ENCODE measurements at places on chromosomes 2 and 18.

DNA sequence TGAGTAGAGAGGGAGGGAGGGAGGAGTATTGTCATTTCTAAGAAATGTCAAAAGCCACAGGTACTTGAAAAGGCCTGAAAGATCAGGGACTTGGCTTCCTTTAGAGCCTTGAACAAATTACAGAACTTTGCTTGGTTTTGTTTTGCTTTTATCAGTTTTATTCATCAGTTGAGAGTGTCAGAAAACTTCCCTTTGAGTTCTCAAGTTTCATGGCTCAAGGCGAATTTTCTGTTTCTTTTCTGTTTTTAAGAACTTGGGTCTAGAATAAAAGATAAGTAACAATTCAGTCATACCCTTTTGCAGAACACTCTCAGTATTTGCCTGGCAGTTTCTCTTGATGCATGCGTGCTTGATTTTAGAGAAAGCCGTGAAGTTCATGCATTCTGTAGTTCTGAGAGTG lies 531.9 kb downstream of the PARD3B start:
- no peak for DNase-seq
- H3K27ac ChIP-seq: no peak overlapping the region
- no peaks in the 10 kb centered on the region for H3K36me3 ChIP-seq
- no peaks in the 10 kb centered on the region for H3K27me3 ChIP-seq

DNA sequence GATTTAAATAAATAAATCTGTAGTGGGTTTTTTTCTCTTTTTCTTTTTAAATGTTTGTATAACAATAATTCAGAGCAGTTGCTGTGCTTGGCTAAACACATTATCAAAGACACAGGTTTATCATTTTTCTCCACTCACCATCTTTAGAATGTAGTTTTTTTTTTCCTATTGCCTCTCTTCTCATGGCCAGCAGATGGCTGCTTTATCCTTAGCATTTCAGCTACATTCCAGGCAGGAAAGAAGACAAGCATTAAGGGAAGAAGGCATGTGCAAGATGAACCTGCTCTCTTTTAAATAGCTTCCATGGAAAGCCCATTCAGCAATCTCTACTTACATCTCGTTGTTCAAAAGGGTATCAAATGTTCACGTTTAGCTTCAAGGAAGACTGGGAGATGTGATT lies 42.6 kb downstream of the ARHGAP15 start:
- H3K27me3 ChIP-seq: no peaks in the 10 kb centered on the region
- H3K4me1 ChIP-seq: no peaks in the 10 kb centered on the region
- H3K36me3 ChIP-seq: no peaks in the 10 kb centered on the region
- peak; percentile 24 for DNase-seq
- H3K27ac ChIP-seq: no peak overlapping the region

GRCh38 chr2:12164689-12165088 lies 418.3 kb downstream of the LPIN1 start:
- H3K36me3 ChIP-seq: no peaks in the 10 kb centered on the region
- no peak overlapping the region for H3K4me3 ChIP-seq
- H3K4me1 ChIP-seq: peaks cover 2% of the 10 kb centered on the region
- DNase-seq: no peak

DNA sequence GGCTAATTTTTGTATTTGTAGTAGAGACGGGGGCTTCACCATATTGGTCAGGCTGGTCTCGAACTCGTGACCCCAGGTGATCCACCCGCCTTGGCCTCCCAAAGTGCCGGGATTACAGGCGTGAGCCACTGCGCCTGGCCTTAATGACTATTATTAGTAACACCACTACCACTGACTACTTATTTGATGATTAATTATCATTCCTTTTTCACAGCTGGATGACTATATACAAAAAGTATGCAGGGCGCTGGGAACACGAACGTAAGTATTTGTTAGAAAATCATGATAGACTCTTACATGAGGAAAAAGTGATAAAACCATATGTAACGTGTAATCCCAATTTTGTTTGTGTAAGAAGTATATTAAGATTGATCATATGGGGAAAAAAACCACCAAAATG lies 21.6 kb downstream of the DARS1 start:
- peaks cover 4% of the 10 kb centered on the region for H3K4me1 ChIP-seq
- peak; percentile 72 for DNase-seq
- H3K27me3 ChIP-seq: no peaks in the 10 kb centered on the region
- H3K36me3 ChIP-seq: peaks cover 28% of the 10 kb centered on the region

DNA sequence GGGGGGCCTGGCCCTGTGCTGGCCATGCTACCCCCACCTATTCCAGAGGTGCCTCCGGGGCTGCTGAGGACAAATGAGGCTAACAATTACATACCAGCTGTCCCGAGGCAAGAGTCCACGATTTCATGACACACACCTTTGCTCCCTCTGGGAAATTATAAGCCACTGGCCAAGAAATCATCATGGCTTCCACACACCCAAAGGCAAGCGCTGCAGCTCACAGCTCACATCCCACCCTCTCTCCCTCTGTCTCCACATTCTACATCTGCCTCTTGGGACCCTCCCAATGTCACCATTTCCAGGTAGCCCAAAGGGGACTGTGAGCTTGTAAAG lies 134.4 kb downstream of the HDAC4 start:
- no peak overlapping the region for H3K27ac ChIP-seq
- H3K36me3 ChIP-seq: no peaks in the 10 kb centered on the region
- no peak for DNase-seq
- no peaks in the 10 kb centered on the region for H3K27me3 ChIP-seq

DNA sequence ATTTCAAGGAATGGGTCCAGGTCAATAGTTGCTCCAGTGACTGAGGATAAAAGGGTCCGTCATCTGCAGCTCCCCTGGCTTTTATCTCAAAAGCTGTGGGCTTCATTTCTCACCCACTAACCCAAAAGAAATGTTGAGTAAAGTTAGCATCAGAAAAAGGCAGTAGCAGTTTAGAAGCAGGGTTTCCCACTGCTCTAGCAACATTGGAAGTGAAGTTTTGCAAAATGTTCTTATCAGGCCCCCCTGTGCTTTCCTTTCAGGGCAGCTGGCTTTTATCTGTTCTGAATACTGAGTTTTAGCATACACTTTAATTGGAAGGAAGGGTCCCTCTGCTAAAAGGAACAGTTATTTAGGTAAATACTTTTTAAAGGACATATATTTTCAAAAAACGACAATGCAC lies 296.2 kb upstream of the RAB12 start:
- peaks cover 9% of the 10 kb centered on the region for H3K36me3 ChIP-seq
- no peak overlapping the region for H3K4me3 ChIP-seq
- no peaks in the 10 kb centered on the region for H3K4me1 ChIP-seq
- DNase-seq: no peak
- H3K27ac ChIP-seq: no peak overlapping the region

DNA sequence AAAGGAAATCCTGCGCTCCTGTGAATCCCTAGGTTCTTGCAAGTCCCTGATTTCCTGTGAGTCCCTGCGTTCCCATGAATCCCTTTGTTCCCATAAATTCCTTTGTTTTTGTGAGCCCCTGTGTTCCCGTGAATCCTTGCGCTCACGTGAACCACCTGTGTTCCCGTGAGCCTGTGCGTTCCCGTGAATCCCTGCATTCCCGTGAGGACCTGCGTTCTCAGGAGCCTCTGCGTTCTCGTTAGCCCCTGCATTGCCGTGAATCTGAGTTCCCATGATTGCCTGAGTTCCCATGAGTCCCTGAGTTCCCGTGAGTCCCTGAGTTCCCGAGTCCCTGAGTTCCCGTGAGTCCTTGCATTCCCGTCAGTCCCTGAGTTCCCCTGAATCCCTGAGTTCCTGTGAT lies 71.5 kb downstream of the SNTG2 start:
- no peaks in the 10 kb centered on the region for H3K36me3 ChIP-seq
- peaks cover 4% of the 10 kb centered on the region for H3K27me3 ChIP-seq
- DNase-seq: no peak
- no peak overlapping the region for H3K4me3 ChIP-seq
- no peak overlapping the region for H3K27ac ChIP-seq

DNA sequence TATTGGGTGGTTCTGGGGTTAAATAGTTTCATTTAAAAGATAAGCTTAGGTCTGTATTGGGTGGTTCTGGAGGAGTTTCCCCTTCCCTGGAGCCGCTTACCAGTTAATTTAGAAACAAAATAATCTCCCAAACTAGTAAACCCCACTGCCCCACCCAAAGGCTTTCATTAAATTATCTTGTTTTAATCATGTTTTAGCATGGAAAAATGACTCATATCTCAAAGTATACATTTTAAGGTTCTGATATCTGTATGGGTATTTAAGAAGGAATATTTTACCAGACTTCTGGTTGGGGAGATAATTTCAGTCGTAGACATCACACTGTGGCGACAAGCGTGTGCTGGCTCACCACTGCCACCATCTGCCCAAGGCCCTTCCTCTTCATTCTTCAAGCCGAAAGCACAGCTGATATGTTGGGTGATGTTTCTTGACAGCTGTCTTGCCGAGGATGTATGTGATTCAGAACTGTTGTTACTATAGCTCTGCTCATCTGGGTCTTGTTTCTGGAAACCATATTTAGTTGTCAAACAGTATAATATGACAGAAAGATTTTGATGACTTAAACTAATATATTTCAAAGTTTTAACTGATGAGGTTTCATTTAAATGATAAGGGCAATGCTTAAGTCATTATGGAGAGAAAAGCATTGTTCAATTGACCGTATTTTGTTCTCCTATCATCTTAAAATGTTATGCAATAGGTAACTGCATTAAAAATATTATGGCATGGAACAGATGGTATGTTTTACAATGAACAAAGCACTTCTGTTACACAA lies 5.1 kb downstream of the FIGLA start:
- no peak overlapping the region for H3K4me3 ChIP-seq
- no peak overlapping the region for H3K27ac ChIP-seq
- H3K36me3 ChIP-seq: no peaks in the 10 kb centered on the region

- no peak overlapping the region for H3K27ac ChIP-seq
- H3K4me3 ChIP-seq: no peak overlapping the region
- DNase-seq: peak; percentile 66
- no peaks in the 10 kb centered on the region for H3K27me3 ChIP-seq
- H3K36me3 ChIP-seq: peaks cover 17% of the 10 kb centered on the region
Measured at GRCh38 chr2:237096911-237097310, 11.2 kb downstream of the COPS8 start.

DNA sequence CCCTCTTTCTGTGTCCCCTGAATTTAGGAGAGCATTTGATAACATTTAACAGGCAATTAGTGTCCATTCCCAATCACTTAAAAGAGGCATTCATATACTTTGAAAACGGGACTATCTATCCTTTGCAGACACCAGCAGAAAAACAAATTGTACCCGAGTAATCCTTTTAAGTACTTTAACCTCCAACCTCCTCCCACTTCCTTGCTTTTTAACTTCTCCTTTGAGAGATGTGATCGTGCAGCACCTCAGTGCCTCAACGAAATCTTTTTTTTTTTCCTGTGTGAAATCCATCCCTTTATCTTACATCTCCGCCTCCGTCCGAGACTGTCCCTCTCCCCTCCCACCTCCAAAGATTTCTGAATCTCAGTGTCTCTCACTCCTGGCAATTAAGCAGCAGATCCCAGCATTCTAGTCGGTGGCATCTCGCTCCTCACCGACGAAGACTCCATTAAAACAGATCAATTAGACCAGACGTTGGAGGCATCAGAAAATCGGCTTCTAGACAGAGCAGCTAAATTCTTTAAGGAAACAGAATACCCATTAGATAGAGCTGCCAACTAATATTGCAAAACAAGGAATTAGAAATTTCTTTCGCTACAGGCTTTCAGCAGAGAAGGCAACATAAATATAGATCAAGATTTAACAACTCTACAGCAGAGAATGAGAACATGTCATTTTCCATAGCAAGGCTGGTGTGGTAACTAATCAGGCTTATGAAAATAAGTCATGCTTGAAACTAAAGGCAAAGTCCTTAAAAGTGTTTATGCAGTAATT lies 1.9 kb upstream of the TMEFF2 start:
- H3K27me3 ChIP-seq: peaks cover 82% of the 10 kb centered on the region
- peak; percentile 20 for DNase-seq
- H3K4me1 ChIP-seq: peaks cover 14% of the 10 kb centered on the region
- no peak overlapping the region for H3K27ac ChIP-seq
- peak overlapping the region; percentile 85 for H3K4me3 ChIP-seq

- H3K4me1 ChIP-seq: no peaks in the 10 kb centered on the region
- no peak overlapping the region for H3K27ac ChIP-seq
- H3K27me3 ChIP-seq: no peaks in the 10 kb centered on the region
- H3K36me3 ChIP-seq: no peaks in the 10 kb centered on the region
Measured at GRCh38 chr2:28463893-28464292, 32.0 kb upstream of the PLB1 start.

- H3K4me1 ChIP-seq: no peaks in the 10 kb centered on the region
- no peak overlapping the region for H3K27ac ChIP-seq
- H3K4me3 ChIP-seq: no peak overlapping the region
- no peak for DNase-seq
Measured at GRCh38 chr2:240197462-240198139, 57.1 kb upstream of the OTOS start.

DNA sequence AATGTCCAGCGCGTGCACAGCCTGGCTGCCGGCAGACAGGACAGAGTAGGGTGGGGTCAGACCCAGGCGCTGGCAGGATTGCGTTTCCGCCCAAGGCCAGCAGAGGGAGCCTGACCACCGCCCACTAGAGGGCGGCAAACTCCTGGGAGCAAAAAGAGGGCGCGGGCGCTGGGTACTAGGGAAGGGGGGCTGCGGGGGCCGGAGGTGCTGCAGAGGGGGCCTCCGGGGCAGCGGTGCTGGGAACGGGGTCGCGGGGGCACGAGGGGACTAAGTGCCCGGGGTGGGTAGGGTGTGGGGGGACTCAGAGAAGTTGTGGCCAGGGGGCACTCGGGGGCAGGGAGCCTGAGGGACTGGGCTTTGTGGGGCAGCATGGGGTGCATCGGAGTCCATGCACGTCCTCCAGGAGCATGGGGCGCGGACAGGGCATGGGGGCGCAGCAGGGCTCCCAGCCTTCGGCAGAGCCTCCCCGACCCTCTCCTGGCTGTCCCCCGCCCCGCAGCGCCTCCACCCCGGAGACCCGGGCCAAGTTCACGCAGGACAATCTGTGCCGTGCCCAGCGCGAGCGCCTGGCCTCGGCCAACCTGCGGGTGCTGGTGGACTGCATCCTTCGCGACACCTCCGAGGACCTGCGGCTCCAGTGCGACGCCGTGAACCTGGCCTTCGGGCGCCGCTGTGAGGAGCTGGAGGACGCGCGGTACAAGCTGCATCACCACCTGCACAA lies 3.2 kb downstream of the TEKT4 start:
- no peak for DNase-seq
- H3K4me1 ChIP-seq: no peaks in the 10 kb centered on the region
- no peak overlapping the region for H3K4me3 ChIP-seq
- H3K27ac ChIP-seq: no peak overlapping the region
- H3K27me3 ChIP-seq: no peaks in the 10 kb centered on the region

DNA sequence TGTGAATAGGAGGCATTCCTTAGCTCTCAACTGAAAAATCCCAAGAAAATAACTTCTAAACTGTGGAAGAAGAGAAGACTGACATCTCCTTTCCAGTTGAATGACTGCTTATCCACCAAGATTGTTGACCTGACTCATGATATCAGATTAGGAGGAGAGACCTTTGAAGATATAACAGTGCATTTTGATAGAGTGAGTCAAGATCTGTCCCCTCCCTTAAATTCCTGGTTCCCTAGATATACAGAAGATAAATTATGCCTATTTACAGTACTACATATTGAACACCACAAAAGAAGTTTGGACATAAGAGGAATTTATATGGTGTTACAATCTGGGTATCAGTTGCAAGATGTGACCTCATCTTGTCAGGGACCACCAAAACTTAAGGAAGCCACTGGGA lies 285.3 kb upstream of the ZSWIM2 start:
- H3K27me3 ChIP-seq: no peaks in the 10 kb centered on the region
- no peaks in the 10 kb centered on the region for H3K4me1 ChIP-seq
- H3K36me3 ChIP-seq: no peaks in the 10 kb centered on the region
- no peak for DNase-seq
- no peak overlapping the region for H3K27ac ChIP-seq
- no peak overlapping the region for H3K4me3 ChIP-seq

GRCh38 chr18:67232406-67232805 lies 284.1 kb downstream of the DSEL start:
- no peaks in the 10 kb centered on the region for H3K36me3 ChIP-seq
- H3K4me1 ChIP-seq: no peaks in the 10 kb centered on the region
- no peaks in the 10 kb centered on the region for H3K27me3 ChIP-seq
- H3K27ac ChIP-seq: no peak overlapping the region
